ENCODE measurements at places on chromosomes 3 and 15.
A peak's percentile ranks its signal among the peaks of the same experiment; 100 is the strongest.

DNA sequence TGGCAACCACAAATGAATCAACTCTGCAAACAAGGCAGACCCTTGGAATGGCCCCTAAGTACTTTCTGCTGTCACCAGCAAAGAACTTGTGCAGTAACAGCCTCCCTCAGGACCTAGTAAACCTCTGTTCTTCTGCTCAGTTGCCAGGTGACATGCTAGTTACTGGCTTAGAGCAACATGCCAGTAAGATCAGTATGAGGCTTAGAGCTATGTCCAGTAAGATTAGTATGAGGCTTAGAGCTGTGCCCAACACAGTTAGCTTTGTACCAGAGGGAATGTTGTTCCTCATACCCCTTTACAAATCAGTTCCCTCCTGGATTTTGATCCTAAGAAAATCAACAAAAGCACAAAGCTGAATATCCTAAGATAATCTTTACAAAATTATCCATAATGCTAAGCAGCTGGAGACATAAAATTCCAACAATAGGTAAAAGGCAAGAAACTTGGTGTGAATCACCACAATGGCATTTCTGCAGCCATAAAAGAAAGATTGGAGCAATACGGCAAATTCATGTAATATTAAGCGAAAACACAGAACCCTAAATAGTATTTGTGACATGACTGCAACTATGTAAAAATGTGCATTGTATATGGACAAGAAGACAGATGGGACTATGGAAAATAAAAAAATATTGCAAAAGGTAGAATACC, 107.3 kb upstream of the LPP start:
- DNase-seq = no peak
- H3K27me3 ChIP-seq = no peaks in the 10 kb centered on the region
- no peak overlapping the region for H3K4me3 ChIP-seq
- peaks cover 7% of the 10 kb centered on the region for H3K4me1 ChIP-seq

- H3K4me3 ChIP-seq = no peak overlapping the region
- H3K27me3 ChIP-seq = no peaks in the 10 kb centered on the region
Observed at GRCh38 chr3:12142476-12142875, 16.2 kb downstream of the TIMP4 start.

DNA sequence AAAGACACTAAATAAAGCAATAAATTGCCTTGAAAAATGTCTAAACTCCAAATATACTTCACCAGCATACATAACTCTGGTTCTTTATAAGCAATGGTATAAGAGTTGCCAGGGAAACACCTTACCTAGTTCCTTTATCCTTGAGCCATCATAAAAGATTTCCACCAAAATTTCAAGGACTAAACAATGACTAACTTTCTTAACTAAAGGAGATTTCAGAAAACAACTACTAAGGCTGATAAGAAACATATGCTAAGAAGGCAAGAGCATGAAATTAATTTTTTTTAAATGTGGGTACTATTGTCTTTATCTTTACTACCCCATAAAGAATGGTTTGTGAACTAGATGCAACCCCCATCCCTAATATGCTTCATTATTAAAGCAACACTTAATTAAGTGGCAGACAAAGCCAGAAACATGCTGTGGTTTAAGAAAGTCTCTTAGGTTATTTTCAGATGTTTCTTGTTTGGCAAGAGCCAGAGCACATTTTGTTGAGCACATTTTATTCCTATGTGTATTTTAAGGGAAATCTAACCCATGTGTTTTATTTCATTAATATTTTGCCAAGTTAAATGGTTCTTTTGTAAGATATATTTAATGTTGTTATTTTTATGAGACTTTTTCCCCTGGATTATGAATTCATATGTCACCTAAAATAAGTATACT, 17.4 kb upstream of the VEPH1 start:
- DNase-seq = no peak
- no peaks in the 10 kb centered on the region for H3K4me1 ChIP-seq
- no peaks in the 10 kb centered on the region for H3K27me3 ChIP-seq
- H3K4me3 ChIP-seq = no peak overlapping the region
- no peaks in the 10 kb centered on the region for H3K36me3 ChIP-seq
- peak overlapping the region; percentile 61 for H3K27ac ChIP-seq

- DNase-seq = no peak
- no peaks in the 10 kb centered on the region for H3K36me3 ChIP-seq
- no peak overlapping the region for H3K4me3 ChIP-seq
- H3K4me1 ChIP-seq = no peaks in the 10 kb centered on the region
- no peak overlapping the region for H3K27ac ChIP-seq
- H3K27me3 ChIP-seq = no peaks in the 10 kb centered on the region
Observed at GRCh38 chr15:50307799-50308198, 42.3 kb upstream of the HDC start.

- no peaks in the 10 kb centered on the region for H3K27me3 ChIP-seq
- no peak overlapping the region for H3K4me3 ChIP-seq
- no peak for DNase-seq
Observed at GRCh38 chr3:149435996-149436885, 38.3 kb upstream of the TM4SF4 start.

DNA sequence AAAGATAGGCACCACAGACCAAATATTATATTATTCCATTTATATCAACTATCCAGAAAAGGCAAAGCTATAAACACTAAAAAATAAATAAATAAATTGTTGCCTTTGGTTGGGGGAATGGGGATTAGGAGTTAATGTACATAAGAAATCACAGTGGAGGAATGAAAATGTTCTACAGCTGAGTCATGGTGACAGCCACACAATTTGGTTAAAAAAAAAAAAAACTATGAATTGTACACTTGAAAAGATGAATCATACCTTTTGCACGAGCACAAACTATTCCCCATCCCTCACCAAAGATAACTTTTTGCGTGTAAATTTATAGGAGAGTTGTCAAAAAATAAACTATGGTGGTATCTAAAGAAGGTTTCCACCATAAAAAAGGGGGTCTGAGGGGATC, 103.2 kb downstream of the TBC1D5 start:
- no peak overlapping the region for H3K27ac ChIP-seq
- H3K4me1 ChIP-seq = no peaks in the 10 kb centered on the region
- no peak for DNase-seq
- H3K36me3 ChIP-seq = no peaks in the 10 kb centered on the region
- H3K4me3 ChIP-seq = no peak overlapping the region
- H3K27me3 ChIP-seq = no peaks in the 10 kb centered on the region

GRCh38 chr3:5250467-5251195, 63.1 kb downstream of the EDEM1 start:
- no peaks in the 10 kb centered on the region for H3K36me3 ChIP-seq
- no peaks in the 10 kb centered on the region for H3K4me1 ChIP-seq
- H3K27me3 ChIP-seq = no peaks in the 10 kb centered on the region
- peak overlapping the region; percentile 22 for H3K4me3 ChIP-seq
- peak; percentile 20 for DNase-seq

- no peaks in the 10 kb centered on the region for H3K36me3 ChIP-seq
- no peak overlapping the region for H3K27ac ChIP-seq
- H3K27me3 ChIP-seq = no peaks in the 10 kb centered on the region
- DNase-seq = no peak
- peaks cover 6% of the 10 kb centered on the region for H3K4me1 ChIP-seq
Observed at GRCh38 chr3:9130345-9131305, 118.8 kb downstream of the SRGAP3 start.

DNA sequence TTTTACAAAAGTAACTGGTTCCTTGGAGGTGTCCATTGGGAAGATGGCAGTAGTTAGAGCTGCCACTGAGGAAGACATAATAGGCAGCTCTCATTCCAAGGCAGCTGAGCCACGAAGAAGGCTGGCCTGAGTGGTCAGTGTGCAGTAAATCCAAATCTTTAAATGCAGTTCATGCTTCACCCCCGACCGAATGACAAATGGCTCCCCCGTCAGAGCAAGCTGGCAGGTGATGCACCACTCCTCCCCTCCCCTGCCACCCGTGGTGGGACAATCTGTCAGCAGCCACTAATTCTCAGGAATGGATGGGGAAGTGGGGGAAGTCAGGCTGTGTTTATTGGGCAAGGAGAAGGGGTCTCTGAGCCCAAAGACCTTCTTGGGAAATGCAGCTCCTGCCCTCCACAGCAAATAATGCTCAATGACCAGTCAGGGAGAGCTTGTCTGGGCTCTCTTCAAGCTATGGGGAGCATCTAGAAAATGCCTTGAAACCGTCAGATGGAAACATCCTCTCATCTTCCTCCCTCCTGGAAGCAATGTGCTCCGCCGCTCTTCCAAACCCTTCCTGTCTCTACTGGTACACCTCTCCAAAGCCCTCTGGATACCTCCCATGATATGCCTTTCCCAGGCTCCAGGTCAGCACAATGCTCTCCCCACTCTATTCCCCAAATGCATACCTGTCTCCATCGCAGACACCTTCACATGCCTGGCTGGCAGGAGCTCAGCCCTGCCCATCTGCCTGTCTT, 65.4 kb downstream of the LIPC start:
- no peak for DNase-seq
- H3K4me3 ChIP-seq = no peak overlapping the region
- no peaks in the 10 kb centered on the region for H3K4me1 ChIP-seq
- no peak overlapping the region for H3K27ac ChIP-seq

GRCh38 chr3:67655364-67656121, 1.1 kb upstream of the SUCLG2 start:
- peak overlapping the region; percentile 96 for H3K27ac ChIP-seq
- H3K4me3 ChIP-seq = peak overlapping the region; percentile 93
- DNase-seq = peak; percentile 36
- H3K27me3 ChIP-seq = no peaks in the 10 kb centered on the region

GRCh38 chr3:101072300-101072699, 79.1 kb upstream of the ABI3BP start:
- H3K27ac ChIP-seq = no peak overlapping the region
- no peak overlapping the region for H3K4me3 ChIP-seq
- DNase-seq = no peak
- no peaks in the 10 kb centered on the region for H3K27me3 ChIP-seq
- no peaks in the 10 kb centered on the region for H3K4me1 ChIP-seq

- no peaks in the 10 kb centered on the region for H3K4me1 ChIP-seq
- H3K27ac ChIP-seq = no peak overlapping the region
- no peak for DNase-seq
- no peaks in the 10 kb centered on the region for H3K27me3 ChIP-seq
Observed at GRCh38 chr15:79170256-79170664, 79.7 kb upstream of the RASGRF1 start.

Measured in breast epithelium (tissue), 4 donors.